ENCODE measurements at places on chromosomes 13 and 19.
A peak's percentile ranks its signal among the peaks of the same experiment; 100 is the strongest.

DNA sequence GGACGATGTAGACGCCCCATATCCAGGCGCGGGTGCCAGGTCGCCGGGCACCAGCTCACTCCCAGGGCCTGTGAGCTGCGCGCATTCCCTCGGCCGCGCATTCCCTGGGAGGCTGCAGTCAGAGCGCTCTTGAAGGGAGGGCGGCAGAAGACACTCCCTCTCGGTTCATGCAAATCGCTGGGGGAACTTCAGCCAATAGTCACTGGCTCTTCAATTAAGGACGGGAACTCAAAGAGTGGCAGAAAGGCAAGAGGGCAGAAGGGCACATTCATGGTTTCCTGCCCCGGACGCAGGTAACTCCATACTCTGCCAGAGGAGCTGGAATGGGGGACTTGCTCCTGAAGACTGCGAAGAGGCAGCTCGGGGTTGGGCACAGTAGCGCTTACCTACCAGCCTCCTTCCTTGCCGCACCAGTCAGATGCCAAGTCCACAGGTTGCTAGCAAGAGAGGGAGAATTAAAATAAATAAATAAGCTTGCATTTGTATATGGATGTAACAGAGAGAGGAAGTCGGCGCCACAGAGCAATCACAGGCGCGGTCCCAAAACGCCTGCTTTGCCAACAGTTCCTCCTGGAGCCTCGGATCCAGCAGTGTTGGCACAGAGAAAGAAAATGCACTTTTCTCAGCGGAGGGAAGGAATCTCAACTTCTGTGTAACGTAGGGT lies 459 bp downstream of the PCDH20 start:
- DNase-seq: peak; percentile 85

DNA sequence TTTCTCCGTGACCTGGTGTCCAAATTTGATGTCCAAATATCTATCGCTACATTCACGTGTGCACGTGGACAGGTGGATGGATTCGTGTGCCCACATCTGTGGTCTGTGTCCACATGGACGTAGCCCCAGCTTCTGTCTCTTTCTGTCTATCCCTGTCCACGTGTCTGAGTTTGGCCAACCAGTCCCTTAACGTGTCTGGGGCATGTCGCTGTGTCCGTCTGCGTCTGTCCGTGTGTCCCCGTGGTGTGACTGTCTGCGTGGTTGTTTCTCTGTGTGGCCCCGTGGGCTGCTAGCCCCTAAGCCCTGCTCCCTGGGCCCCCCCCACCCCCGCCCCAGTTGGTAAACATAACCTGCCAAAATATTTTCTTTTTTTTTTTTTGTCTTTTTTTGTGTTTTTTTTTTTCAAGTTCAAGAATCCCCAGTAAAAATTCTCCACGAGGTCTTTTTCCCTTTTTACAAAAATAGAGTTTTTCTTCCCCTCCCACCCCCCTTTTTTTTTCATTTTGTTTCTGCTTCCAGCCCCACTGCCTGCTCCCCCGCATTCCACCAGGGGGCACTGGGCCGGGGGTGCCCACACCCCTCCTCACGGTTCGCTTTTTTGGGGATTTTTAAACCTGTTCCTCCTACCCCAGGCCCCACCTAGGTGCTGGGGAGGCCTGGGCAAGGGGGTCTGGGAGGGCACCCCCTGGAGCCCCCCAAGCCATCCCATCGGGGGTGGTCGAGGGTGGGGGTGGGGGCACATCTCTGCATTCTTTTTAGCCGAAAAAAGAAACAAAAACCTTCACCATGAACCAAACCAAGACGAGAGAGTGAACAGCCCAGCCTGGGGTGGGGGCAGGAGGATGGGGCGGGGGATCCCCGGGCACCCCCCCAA lies 18.3 kb downstream of the PRKCSH start:
- DNase-seq: no peak

GRCh38 chr13:50679321-50679720 lies 164.2 kb downstream of the DLEU7 start:
- DNase-seq: peak; percentile 29

- DNase-seq: no peak
These were observed 68.3 kb downstream of the CEBPG start for GRCh38 chr19:33441828-33442227.

- no peak for DNase-seq
These were observed 5.5 kb downstream of the ZNF805 start for GRCh38 chr19:57245959-57246358.

Measured in bronchial epithelial cell (primary cell).